ENCODE measurements at places on chromosomes 1 and 21. TPM values are rescaled to one million over a fixed set of nuclear protein-coding genes. Genes with fewer than 3 reads are reported as not detected.

GRCh38 chr1:207067665-207068064 lies 14.6 kb downstream of the PFKFB2 start:
- no peak for DNase-seq

DNA sequence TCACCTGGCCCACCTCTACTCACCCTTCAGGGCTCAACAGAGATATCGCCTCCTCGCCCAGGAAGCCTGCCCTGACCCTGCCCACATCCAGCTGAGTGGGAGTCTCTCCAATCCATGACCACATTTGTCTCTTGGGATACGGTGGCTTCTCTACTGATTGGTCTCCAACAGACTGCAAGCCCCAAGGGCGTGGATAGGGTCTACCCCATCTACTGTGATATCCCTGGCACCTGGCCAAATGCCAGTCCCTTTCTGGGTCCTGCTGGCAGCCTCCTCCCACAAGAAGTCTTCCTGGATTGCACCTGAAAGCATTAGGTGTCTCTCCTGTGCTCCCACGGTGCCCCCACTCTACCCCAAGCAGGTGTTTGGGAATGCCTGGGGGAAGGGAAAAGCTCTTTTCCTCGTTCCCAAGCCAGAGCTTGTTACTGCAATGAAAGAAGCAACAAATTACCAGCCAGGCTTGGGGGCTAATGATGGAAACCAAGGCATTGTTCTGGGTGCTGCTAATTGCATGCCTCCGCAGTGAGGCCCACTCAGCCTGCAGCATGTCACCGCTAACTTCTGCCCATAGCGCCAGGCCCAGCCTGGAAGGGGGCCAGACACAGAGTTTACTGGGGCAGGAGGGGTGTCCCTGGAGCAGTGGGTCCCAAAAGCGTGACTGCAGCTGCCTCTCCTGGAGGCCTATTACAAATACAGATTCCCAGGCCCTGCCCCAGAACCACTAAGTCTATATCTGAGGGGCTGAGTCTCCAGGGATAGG lies 90.7 kb upstream of the IFFO2 start:
- peak; percentile 23 for DNase-seq

DNA sequence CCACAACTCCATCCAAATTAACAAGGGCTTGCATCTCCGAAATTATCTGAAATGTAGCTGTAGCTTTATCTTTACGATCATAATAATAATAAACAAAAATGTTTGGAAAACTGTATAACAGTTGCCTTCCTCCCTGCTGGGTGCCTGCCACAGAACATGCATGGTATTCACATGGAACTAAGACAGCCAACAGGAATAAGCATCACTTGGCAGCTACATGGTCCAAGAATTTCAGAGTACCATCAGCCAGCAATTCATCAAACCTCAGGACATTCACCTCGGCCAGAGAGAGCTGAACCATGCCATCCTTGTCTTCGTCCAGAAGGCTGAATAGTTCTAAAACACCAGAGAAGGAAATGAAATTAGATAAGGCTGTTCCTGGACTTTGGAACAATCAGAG lies 122.7 kb downstream of the CAPN8 start:
- DNase-seq = no peak

Gene TTC34
- total RNA-seq = 2.6 TPM

- no peak for DNase-seq
Observed at GRCh38 chr1:89567797-89568196, 43.2 kb downstream of the LRRC8B start.

Gene MPL
- total RNA-seq = 0.65 TPM

- no peak for DNase-seq
Observed at GRCh38 chr1:232628335-232629249, 1.3 kb downstream of the SIPA1L2 start.

DNA sequence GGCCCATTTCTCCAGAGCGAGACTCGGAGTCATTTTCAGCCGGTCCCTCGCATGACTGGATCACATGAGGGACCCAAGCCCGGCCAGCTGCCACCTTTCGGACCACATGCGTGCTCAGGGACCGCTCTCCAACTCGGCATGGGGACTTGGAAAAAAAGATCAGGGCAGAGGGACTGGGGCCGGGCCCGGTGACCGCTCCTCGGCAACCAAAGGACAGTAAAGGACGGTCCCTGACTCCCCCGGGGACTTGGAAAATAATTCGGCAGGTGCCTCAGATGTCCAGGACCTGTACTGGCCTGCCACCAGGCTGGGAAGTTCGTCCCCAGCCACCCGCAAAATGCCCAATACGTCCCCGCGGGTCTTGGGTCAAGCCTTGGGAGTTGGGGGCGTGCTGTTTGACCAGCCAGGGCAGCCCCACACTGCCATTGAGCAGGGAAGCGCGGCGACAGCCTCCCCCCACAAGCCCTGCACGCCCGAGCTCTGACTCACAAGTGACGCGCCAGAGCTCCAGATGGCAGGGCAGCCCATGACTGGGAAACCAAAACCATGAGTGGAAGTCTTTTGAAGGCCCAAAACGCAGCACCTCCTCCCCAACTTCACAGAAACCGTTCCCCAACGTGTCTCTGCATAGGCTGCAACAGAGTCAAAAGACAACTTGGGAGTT lies 134.5 kb downstream of the LIPI start:
- no peak for DNase-seq

- DNase-seq = no peak
Observed at GRCh38 chr1:197685785-197686184, 89.5 kb downstream of the DENND1B start.

- no peak for DNase-seq
Observed at GRCh38 chr1:225479341-225479740, 51.5 kb upstream of the LBR start.

- no peak for DNase-seq
Observed at GRCh38 chr1:224213438-224214119, 30.5 kb downstream of the DEGS1 start.

GRCh38 chr1:236705771-236706170 lies 19.5 kb downstream of the ACTN2 start:
- DNase-seq = no peak

GRCh38 chr1:6142036-6142621 lies 38.0 kb downstream of the CHD5 start:
- no peak for DNase-seq

Gene ALPL
- 123 TPM for total RNA-seq

- no peak for DNase-seq
Observed at GRCh38 chr1:228190182-228190581, 17.7 kb upstream of the OBSCN start.

DNA sequence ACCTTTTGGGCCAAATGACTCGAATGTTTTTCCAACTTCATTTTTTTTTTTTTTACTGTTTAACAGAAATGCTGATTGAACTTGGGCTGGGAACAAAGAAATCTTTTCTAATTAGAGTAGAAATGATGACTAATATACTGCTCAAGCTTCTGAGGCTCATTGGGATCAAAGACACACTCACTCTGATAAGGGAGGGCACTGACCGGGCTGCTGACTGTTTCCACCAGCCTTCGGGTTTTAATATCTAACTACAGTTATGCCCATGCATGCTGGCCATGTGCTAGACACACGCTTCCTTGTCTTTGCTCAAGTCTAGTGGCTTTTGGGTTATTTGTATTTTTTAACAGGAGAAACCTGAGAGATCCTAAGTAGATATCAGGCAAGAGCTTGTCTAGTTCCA lies 16.8 kb downstream of the ZBTB18 start:
- no peak for DNase-seq

Measured in lower lobe of right lung (tissue), 2 donors.